ENCODE measurements at places on chromosomes 6 and 20.

- DNase-seq, result peak; percentile 70
Observed at GRCh38 chr6:125904871-125905270, 51.7 kb upstream of the HINT3 start.

- peak; percentile 94 for DNase-seq
Observed at GRCh38 chr6:139587469-139587868, 213.0 kb upstream of the CITED2 start.

DNA sequence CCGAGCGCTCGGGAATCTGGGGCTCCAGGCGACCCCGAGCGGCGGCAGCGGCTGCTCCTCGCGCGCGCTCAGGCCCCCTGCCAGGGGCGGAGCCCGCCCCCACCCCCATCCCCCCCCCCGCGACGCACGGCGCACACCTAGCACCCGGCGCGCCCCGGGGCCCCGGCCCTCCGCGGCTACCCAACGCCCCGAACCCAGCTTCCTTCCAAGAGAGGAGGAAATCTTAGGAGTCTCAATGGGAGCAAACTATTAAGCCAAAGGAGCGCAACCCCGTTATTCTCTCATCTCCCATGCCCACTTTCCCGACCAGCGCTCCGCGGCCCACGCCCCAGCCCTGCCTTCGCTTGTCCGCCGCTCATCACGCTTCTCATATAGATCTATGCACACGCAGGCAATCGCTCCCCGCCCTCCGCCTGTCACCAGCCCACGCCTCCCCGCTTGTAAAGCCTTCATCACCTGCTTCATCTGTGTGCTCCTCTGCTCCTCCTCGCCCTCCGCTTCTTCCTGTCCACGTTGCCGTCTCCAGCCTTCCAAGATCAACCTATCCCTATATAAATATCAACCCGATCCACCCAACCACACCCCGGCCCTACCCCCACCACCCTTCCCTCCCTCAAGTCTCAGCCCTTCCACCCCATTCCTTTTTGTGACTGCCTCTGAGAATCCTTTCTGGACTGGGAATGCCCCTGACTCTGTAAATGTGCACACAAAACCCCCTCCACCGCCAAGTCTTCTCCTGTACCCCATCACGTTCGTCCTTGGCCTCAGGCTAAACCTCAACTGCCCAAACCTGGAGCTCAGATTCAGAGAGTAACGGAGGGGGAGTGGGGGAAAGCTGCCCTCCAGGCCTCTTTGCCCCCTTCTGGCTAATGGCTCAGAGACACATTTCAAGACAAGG, at the start of gene DLK2:
DLK2 (minus strand) TSS at position 18 of the 898 bp plus-strand sequence. CDS start 723 bp downstream, outside the sequence.
- DNase-seq, result no peak

GRCh38 chr20:53926428-53927028, 143.9 kb downstream of the BCAS1 start:
- DNase-seq, result peak; percentile 94

DNA sequence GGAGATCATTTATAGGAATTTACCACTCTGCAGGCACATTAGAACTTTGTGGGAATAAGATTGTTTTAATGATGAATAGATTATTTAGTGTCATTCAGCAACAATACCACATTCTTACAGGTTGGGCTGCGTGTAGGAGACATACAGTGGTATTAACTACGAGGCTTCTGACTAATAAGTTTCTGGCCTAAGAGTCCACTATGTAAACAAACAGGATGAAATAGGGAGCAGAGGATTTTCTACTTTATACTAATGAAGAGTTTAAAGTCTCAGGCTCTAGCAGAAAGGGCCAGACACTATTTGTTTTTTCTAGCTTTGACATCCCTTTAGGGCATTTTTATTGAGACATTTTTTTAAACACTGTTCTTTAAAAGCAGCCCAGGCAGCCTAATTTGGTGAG, 75.6 kb downstream of the SLC24A3 start:
- DNase-seq, result no peak

DNA sequence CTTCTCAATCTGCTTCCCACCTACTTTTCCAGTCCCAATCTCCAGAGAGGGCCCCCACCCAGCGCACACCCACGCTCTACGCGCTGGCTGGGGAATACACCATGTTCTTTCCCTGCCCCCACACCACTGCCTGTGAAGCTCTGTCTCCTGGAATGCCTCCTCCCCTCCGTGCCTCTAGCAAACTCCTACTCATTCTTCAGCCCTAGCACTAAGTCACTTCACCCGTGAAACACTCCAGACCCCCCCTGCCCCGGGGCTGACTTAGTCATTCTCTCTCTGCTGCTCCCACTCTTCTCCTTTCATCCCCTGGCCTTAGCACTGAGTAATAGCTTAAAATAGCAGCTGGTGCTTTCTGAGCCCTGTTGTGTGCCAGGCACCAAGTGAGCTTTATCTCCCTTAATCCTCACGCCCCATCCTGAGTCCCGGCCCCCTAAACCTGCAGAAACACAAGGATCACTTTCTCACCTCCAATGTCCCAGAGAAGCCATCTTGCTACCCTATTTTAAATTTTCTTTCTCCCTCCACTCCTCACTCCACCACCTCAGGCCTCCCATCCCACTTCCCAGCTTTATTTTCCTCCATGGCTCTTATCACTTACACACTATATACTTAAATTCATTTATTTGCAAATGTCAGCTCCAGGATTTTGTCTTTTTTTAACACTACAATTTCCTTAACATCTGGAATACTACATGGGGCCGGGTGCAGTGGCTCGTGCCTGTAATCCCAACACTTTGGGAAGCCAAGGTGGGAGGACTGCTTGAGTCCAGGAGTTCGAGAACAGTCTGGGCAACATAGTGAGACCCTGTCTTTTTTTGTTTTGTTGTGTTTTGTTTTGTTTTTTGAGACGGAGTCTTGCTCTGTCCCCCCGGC, 6.3 kb upstream of the PARD6B start:
- DNase-seq, result peak; percentile 97

DNA sequence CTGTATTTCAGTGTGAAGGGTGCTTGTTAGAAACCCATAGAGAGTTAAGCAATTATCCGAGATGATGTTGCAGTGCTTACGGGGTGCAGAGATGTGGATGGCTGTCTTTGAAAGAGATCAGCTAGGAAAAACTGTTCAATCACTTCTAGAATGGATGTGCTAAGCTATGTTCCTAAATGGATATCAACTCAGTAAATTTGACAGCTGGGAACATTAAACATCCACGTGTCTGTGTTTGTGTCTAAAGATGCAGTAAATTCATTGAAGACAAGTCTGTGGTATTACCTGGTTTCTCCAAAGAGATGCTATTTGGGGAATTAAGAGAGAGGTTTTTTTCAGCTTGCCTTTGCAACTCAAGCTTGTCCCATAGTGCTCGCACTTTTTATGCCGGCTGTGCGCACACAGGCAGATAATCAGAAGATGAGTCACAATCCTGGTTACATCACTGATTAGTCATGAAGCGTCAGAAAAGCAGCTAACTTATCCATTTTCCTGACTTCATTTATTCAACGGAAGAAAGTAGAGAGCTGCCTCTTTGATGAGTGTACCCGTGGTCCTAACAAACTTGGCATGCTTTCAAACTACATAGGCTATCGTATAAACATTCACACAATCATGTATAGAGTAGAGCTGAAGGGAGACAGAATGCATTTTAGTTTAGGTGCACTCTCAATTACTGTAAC, 691.7 kb upstream of the SLC35B3 start:
- peak; percentile 92 for DNase-seq

DNA sequence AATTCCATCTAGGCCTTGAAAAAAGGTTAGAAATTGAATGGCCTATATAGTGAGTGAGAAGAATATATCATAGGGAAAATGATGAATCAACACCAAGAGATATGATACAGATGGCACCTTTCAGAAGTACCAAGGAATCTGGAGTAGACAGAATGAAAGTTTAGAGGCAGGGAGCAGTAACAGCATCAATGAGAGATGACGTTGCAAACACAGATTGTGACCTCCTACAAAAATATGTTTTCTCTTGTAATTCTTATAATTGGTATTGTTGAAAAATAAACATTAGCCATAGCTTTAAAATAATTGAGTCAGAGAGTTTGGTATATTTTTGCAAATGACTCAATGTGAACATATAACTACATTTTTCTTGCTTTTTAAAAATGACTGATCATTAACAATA, 1223.1 kb upstream of the GJE1 start:
- DNase-seq, result peak; percentile 15

DNA sequence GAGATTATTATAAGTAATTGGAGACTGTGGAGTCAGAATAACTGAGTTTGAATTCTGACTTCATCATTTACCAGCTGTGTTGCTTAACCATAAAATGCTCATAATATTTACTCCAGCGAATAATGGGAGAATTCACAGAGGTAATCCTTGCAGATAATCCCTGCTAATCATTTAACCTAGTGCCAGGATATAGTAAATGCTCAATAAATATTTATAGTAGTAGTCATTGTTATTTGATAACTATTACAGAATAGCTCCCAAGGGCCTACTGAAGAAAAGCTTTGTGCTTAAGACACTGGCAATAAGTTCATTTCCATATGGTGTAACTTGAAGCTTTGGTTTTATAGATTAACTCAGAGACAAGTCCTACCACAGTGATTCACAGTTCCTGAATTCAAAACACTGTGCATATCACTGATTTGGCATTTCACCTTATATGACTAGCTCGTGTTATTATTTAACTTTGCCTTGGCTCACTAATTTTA, 208.8 kb upstream of the PLCB4 start:
- DNase-seq, result peak; percentile 83

- no peak for DNase-seq
Observed at GRCh38 chr6:37699138-37699766, 1.6 kb upstream of the MDGA1 start.

GRCh38 chr6:20377623-20378265, 23.9 kb upstream of the E2F3 start:
- peak; percentile 58 for DNase-seq

GRCh38 chr20:33291830-33292355, 8.9 kb downstream of the BPIFB1 start:
- no peak for DNase-seq

DNA sequence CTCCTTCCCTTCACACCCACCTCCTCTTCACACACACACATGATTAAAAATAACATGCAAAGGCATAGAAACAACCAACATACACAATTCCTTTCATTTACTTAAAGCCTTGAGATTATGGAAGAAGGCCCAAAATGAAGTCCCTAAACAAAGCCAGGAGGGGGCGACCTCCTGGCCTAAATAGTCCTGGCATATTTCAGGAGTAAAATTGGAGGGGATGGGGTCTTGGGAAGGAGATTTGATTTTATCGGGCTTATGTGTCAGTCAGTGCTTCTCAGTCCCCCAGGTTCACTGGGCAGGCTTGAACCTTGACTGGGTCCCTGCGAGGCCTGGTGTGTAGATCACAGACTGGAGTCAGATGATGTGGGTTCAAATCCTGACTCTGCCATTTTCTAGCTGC, 266.4 kb downstream of the SAMD5 start:
- DNase-seq, result no peak

DNA sequence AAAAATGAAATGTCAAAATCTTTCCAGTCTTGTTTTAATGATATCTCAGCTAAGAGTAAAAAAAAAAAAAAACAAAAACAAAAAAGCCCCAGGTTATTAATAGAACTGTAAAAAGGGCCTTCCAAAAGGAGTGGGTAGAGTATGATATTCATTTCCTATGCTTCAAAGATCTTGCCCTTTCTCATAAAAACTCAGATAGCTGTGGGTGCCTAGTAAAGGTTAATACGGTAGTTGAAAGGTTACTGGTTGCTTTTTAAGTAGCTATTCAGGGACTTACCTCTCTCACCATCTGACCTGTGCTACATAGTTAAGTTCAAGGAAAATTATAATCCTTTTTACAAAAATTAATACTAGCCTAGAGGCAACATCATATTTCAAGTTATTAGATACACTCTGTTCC, 14.9 kb downstream of the TRMT6 start:
- no peak for DNase-seq

DNA sequence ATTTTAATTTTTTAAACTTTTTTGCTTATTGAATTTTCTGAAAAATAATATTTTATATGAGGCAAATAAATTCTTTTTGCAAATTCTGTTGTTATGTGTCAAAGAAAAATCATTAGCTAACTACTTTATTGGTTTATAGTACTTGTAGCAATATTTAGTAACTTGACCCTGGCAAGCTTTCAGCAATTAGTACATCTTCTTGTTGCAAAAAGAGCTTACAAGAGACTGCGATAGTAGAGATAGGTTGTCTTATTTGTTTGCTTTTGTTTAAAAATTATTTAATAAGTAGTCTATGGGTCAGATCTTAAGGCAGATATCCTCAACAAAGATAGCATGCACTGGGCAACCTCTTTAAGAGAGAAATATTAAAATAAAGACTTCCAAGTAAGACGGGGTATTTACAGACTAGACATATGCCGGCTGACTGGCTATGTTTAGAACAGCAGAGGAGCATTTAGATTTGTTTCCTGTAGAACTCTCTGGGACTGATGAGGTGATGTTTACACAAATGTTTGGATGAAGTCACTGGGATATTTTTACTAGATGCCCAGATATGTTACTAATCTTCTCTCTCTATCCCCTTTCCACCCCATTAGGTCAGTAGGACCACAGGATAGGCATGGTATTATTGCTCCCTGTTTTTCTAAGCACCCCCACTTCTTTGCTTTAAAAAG, 25.0 kb downstream of the VGLL2 start:
- DNase-seq, result no peak

GRCh38 chr20:13910492-13910891, 79.9 kb downstream of the SEL1L2 start:
- no peak for DNase-seq

GRCh38 chr6:16227605-16228004, 10.8 kb upstream of the GMPR start:
- no peak for DNase-seq

DNA sequence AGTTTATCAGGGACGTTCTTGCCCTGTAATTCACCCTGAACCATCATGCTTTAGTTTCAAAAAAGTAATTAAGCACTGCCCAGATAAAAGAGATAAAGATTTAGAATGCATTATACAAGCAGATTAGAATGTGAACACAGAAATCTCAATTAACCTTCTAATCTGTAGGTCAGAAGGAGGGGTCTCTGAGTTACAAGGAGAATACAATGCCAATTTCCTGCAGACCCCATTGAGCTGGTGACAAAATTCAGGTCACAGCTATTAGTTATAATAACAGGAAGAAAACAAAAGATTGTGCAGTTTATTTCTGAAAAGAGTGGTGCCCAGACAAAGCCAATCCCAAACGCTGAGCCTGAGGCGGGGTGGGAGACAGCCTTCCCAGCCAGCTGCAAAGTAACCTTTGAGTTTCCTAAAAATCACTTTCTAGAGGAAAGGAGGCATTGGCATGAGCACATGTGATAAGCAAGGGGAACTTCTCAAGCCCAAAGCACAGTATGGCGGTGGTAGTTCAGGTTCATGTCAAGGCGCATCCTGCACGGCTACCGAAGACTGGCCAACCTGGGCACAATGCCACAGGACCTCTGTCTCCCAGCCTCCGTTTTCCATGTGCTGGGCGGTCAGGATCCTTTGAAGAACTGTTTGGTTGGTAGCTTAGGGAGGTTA, 192.5 kb downstream of the TTLL2 start:
- DNase-seq, result no peak

- DNase-seq, result no peak
Observed at GRCh38 chr6:136439514-136440190, 110.6 kb downstream of the MAP7 start.

- no peak for DNase-seq
Observed at GRCh38 chr6:169961772-169962561, 210.5 kb downstream of the ERMARD start.
